Right lung (tissue), 10 donors: ENCODE measurements at places on chromosomes 12 and 14. TPM values are rescaled to one million over a fixed set of nuclear protein-coding genes. Genes with fewer than 3 reads are reported as not detected.
A peak's percentile ranks its signal among the peaks of the same experiment; 100 is the strongest.

DNA sequence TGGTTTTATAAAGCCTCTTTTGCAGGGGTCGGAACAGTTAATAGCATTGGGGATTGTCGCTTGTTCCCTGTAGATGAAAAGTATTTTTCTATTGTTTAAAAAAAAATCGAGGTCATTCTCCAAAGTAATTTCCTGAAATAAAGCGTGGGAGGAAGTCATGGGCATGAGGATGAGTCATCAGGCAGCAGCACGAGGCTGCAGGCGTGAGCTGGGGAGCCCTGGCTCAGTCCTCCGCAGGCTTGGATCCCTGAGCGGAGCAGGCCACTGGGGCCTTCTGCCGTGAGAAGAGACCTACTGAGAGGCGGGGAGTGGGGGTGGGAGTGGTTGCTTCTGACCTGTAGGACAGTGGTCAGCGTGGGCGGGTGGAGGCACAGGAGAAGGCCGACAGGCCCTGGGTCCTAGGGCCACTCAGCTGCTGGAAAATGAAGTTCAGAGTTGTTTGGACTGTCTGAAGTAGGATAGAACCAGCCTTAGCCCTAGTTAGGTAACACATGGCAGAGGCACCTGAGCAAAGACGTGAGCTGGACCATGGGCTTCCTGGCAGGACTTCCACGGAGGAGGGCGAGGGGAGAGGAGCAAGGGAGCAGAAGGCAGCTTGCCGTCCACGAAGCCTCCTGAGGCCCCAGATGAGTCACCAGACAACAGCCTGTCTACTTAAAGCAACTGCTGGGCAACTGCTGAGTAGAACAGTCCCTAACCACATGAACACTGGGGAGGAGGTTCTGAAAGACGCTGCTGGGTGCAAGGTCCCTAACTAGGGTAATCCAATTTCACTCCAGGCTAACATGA, 21.1 kb upstream of the LGALS3 start:
- DNase-seq: no peak

Gene GALNT4
- 9.7 TPM for polyA plus RNA-seq

Gene SERPINA10
- 0.09 TPM for polyA plus RNA-seq

Gene KRT76
- polyA plus RNA-seq: not detected

GRCh38 chr12:109760031-109760929, 46.7 kb downstream of the FAM222A start:
- DNase-seq: peak; percentile 39

Gene PYM1
- 33.4 TPM for polyA plus RNA-seq

DNA sequence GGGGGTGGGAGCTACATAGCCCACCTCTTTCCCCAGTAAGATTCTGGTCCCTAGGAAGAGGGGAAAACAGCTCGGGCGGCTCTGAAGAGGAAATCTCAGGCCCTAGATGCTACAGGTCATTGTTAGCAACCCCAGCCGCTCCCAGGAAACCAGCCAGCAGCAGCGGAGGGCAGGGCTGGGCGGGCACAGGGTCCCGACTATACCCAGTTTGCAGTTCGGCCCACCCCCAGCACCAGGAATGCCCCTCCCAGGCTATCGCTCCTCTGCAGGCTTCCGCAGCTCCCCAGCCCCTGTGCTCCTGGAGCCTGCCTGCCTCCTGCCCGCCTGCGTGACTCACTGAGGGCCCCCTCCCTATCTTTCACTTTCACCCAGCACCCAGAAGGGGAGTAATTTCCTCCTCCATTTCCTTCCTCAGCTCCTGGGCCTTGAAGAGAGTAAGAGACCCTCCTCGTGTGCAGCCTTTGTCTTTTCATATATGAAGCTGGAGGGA, 27.2 kb upstream of the PNMA1 start:
- DNase-seq: no peak

Gene SRGAP1
- 9.1 TPM for polyA plus RNA-seq

GRCh38 chr12:9327320-9327719, 119.1 kb upstream of the PZP start:
- DNase-seq: no peak

- DNase-seq: no peak
Observed at GRCh38 chr14:25117342-25117741, 67.4 kb upstream of the STXBP6 start.

Gene SMIM10L1
- 14.2 TPM for polyA plus RNA-seq

- DNase-seq: no peak
Observed at GRCh38 chr14:95681153-95681552, 5.1 kb upstream of the TCL1B start.

Gene FAM186B
- polyA plus RNA-seq: 3.5 TPM

Gene HOXC13
- polyA plus RNA-seq: not detected

DNA sequence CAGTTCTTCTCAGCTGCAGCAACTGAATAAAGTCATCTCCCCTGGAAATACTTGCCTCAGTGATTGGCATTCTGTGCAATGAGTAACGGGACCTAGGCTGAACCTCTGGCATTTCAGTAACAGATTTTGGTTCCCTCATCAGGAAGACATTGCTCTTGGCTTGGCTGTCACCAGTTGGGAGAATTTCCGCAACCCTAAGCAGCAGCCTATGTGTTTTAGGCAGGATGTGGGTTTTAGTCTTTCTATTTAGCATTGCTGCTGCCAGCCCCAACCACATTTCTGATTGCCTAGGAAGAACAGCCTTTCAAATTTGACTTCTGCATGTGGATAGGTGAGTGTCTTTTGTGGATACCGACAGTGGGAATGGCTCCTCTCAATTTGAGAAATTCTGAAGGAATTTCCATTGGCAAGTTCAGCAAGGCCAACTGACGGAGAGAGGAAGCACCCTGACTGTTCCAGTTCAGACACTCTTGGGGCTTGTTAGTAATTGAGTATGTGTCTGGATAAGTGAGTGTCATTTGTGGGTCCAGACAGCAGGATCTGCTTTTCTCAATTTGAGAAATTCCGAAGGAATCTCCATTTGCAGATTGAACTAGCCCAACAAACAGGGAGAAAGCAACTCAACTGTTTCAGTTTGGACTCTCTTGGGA, 19.0 kb upstream of the CLEC2A start:
- DNase-seq: no peak

DNA sequence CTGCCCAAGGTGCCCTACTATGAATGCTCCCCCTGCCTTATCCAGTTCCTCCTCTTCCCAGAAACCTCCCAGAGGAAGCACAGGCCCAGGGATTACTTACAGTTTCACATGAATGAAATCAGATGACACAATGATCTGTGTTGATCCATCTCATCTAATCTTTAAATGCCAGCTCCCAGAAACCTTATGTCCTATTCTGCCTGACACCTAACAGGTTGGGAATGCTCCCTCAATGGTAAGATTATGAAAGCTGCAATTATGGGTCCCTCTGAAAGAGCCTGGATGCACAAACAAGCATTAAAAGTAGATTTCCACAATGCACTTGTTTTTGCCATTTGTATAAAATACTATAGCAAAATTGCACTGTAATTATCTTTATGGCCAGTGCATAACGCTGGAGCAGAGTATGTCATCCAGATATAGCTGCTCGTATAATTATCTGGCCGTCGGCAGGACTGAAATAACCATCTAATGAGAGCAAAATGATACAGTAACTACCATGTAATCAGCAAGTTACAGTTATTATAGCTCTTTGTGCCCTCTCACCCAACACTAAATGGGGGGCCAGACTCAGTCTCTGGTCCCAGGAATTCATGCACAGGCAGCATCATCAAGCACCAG, 4.4 kb upstream of the ZBTB39 start:
- DNase-seq: no peak

DNA sequence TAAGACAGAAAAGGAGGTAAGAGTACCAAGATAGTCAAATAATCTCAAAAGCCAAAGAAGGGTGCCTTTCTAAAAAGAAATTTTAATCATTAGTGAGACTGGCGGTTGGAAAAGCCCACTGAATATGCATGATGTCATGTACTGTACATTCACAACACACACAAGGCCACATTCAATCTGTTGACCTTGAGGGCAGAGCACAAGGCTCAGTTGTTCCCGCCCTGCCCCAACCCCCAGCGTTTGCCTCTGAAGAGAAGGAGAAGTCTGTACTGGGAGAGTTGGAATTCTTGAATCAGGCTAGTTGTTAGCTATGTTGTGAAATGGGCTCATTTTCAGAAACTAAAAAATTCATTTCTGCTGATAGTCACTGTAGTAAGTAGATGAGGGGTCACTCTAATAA, 50.2 kb upstream of the NID2 start:
- no peak for DNase-seq

DNA sequence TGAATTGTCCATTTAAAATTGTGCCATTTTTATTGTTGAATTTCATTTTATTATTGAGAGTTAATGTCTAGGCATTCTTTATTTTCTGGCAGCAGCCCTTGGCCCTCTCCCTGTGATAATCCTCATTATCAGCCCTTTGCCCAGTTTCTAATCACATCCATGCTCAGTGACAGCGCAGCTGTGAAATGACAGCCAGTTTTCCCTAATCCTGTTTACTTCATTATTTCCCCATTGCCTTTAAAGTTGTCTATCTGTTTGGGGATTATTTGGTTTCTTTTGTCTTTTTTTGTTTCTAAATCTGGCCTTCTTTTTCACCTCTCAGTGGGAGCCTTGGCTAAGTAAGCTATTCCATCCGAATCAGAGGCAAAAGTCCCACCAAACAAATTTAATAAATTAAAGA, 476.9 kb downstream of the SLC6A15 start:
- no peak for DNase-seq

DNA sequence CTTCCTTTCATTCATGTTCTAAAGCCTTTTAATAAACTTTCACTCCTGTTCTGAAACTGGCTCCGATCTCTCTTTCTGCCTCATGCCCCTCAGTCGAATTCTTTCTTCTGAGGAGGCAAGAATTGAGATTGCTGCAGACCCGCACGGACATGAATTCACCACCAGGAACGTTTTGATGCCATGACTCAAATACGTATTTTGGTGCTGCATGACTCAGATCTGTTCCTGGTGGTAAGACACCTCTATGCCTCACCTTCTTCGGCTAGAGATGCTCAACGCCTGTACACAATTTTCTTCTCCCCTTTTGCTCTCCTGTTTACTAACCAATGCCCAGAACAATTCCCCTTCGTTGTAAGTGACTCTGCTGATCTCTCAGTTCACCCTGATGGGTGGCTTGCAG, 52.0 kb upstream of the RIMBP2 start:
- DNase-seq: no peak

Gene NPAS3
- polyA plus RNA-seq: 0.77 TPM

GRCh38 chr12:4386801-4387200, 7.3 kb upstream of the FGF23 start:
- DNase-seq: no peak

DNA sequence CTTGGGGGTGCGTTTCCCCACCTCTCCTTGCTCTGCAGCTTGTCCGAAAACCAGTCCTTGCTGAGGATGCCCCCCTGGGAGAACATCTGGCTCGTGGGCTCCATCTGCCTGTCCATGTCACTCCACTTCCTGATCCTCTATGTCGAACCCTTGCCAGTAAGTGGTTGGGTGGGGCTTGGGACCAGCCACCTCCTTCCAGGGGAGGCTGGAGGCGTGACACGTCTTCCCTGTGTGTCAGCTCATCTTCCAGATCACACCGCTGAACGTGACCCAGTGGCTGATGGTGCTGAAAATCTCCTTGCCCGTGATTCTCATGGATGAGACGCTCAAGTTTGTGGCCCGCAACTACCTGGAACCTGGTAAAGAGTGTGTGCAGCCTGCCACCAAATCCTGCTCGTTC, 57.5 kb downstream of the ANAPC7 start:
- no peak for DNase-seq

DNA sequence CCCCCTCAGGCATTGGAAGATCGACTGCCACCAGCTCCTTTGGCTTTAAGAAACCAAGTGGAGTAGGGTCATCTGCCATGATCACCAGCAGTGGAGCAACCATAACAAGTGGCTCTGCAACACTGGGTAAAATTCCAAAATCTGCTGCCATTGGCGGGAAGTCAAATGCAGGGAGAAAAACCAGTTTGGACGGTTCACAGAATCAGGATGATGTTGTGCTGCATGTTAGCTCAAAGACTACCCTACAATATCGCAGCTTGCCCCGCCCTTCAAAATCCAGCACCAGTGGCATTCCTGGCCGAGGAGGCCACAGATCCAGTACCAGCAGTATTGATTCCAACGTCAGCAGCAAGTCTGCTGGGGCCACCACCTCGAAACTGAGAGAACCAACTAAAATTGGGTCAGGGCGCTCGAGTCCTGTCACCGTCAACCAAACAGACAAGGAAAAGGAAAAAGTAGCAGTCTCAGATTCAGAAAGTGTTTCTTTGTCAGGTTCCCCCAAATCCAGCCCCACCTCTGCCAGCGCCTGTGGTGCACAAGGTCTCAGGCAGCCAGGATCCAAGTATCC, 288.7 kb downstream of the NAV3 start:
- DNase-seq: no peak
